Epithelial cell of alveolus of lung (primary cell): ENCODE measurements at places on chromosomes 4 and X. TPM values are rescaled to one million over a fixed set of nuclear protein-coding genes. Genes with fewer than 3 reads are reported as not detected.

FOXP3 gene
- 0.39 TPM in 1 of 2 replicates, not detected in the other for total RNA-seq

ODAM gene
- not detected in 2 replicates for total RNA-seq

PGAM4 gene
- total RNA-seq = not detected in 2 replicates

PRSS12 gene
- total RNA-seq = 8.9 and 28.2 TPM in 2 replicates

RNF212 gene
- not detected in 2 replicates for total RNA-seq
